ENCODE measurements at places on chromosomes 5 and 9.

GRCh38 chr5:168851902-168852321, 272.7 kb upstream of the PANK3 start:
- no peak for DNase-seq

DNA sequence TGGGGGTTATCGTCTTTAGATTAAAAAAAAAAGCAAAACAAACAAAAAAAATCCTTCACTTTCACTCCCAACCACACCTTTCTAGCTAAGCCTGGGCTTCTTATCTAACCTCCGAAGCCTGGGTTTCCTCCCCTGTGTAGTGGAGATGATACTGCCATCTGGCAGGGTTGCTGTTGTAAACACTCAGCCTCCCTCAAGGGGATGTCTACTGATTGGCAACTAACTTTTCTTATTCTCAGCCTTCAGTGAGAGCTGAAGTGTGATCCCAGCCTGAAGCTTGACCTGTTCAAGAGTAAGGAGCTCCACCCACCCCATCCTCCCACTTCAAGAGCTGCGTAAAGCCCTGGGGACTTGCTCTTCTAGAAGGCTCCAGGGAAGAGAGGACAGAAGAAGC, 21.5 kb upstream of the WWC1 start:
- peak; percentile 64 for DNase-seq

GRCh38 chr5:126978258-126978657, 52.1 kb downstream of the MARCHF3 start:
- no peak for DNase-seq

- DNase-seq, result no peak
Measured at GRCh38 chr5:96636046-96636445, 26.1 kb upstream of the CAST start.

DNA sequence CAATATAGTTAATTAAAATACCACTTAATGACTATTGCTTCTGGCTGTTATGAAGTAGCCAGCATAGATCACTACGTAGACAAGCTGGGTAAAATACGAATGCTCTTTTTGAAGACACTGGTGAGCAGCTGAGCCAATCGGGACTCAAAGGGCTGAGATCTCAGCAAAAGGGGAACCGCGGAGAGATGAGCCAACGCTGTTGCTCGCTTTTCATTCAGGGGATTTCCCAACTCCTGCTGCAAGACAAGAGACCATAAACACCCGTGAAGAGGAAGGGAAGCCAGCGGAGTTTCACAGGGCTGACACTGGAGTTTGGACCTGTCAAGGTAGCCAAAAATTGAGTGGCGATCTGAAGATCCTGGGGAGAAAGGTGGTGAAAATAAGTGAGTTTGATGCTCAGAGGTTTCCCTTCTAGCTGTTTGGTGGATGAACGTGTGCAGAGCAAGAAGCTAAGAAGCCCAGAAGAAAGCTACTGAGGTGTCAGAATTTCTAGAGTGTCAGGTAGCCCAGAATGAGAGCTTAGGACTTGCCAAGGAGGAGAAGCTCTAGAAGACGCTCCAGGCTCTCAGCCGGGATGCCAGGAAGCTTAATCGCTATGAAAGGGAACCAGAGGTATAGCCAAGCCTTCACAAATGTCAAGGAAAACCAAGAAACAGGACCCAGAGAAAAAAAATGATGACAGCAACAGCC, 79.6 kb upstream of the RNU6ATAC start:
- no peak for DNase-seq

DNA sequence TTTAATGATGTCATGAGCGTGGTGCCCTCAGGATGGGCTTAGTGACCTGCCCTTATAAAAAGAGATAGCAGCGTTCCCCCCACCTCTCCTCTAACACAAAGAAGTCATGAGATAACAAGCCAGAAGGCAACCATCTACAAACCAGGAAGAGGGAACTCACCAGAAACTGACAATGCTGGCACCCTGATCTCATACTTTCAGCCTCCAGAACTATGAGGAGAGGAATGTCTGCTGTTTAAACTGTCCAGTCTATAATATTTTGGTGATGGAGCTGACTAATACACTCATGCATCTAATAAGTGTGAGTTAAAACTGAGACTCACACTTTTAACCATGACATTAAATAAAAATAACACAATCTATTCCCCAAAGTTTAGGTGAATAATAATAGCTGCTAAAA, 156.1 kb upstream of the SPEF2 start:
- no peak for DNase-seq

DNA sequence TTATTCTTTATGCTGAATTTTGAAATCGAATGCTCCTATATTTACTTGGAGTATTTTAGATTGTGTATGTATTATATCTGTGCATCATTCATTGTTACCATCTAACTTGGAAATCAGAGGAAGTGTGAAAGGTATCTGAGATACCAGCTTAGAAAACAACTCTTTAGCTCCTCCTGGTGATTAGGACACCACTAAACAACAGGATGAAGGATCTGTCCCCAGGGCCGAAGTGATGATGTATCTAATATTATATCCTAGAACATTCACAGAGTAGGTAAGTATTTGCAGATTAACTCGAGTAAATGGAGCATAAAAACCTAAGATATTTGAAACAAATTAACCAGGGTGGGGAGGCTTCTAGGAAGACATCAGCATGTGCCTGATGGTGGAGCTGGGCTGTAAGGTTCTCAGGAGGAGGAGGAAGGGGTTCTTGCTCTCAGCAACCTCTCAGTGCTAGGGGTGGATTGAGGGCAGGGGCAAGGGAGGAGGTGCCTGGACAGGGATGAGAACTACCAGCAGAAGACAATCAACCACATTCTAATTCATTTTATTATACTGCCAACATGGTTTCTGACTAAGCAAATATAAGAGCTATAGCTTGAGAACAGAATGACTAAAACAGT, 2.6 kb upstream of the NFIL3 start:
- no peak for DNase-seq

- no peak for DNase-seq
Measured at GRCh38 chr5:158895588-158895987, 204.1 kb downstream of the EBF1 start.

- no peak for DNase-seq
Measured at GRCh38 chr5:133384903-133385302, 227.4 kb downstream of the FSTL4 start.

DNA sequence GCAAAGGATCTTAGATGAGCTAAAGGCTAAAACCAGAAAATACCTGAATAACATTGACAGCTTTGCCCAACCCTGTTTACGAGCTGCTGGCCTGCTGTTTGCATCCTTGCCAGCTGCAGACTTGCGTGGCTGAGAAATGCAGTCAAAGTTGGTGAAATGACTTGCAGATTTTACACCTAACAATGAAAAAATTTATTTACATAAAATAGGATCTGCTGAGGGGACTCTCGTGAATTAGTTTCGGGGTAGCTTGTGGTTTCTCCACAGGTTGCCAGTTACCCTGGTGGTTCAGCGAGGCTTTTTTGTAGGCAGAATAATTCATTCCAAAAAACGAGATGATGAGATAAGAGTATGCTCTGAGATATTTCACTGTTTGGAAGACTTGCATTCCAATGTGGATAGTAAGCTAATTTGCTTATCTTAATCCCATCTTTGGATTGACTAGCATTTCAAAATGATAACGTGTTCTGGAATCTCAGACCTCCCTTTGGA, 65.7 kb upstream of the FANCC start:
- no peak for DNase-seq

DNA sequence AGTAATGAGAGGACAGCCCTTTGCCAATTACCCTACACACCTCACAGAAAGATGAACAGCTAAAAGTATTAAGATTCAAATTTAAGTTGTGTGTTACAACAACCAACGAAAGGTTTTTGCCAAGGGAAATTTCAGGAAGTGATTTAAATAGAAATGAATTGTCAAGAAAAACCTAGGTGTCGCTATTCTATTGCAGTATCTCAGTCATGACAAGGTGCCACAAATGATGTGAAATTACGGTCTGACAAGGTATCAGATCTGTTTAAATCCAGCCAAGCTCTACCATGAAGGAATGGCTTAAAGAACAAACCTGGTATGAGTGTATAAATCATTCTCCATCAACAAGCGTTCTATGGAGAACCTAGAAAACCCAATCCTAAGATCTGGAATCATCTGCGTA, 189.7 kb downstream of the ATPSCKMT start:
- no peak for DNase-seq

DNA sequence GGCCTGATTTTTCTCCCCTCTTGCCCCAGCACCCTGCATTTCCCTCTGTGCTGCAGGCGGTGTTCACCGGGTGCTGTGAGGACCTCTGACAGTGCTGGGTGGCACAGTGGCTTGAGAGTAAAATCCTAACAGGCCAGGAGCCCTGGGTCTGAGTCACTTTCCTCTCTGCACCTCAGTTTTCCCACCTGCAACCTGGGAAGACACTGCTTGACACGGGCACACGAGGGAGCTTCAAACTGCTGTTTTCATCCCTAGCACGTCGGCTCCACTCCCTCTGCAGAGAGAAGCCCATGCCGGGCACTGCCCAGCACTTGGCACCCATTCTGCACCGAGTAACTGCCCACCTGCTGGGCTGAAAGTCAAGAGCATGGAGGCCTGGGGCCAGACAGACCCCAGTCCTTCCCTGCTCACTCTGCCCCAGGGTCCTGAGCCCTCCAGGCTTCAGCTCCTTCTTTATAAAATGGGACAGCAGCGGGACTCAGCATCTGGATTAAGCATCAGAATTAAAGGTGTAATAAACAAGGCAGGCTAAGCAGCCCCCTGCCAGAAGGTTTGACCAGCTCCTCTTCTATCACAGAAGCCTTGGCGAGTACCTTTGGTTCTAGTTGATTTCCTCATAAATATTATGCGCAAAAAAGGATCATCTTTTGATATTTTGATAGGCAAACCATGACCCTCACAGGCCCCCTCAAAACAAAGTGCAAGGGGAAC, 5.2 kb downstream of the GFI1B start:
- no peak for DNase-seq

- DNase-seq, result peak; percentile 65
Measured at GRCh38 chr9:115015018-115015635, 84.7 kb upstream of the TNFSF8 start.

GRCh38 chr5:56145511-56145910, 87.6 kb downstream of the ANKRD55 start:
- DNase-seq, result no peak

- DNase-seq, result no peak
Measured at GRCh38 chr9:82558346-82558745, 504.6 kb downstream of the RASEF start.

DNA sequence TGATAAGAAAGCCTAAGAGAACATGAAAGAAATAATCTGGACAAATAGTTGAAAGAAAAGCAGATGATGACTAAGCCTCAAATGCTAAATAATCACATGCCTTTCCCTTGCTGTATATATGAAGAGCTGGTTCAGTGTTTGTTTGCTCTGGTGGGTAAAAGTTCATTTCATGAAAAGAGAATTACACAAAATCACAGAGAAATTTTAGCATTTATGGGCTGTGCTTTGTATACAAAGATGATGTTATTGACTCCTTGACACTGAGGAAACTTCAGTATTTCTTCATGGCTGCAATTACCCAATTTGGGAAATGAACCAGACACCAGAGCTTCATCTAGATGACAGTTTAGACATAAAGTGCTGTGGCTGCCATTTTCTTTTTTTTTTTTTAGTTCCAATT, 527.2 kb downstream of the NR2F1-AS1 start:
- DNase-seq, result no peak

GRCh38 chr9:93644397-93645088, 68.2 kb downstream of the PHF2 start:
- DNase-seq, result peak; percentile 4

DNA sequence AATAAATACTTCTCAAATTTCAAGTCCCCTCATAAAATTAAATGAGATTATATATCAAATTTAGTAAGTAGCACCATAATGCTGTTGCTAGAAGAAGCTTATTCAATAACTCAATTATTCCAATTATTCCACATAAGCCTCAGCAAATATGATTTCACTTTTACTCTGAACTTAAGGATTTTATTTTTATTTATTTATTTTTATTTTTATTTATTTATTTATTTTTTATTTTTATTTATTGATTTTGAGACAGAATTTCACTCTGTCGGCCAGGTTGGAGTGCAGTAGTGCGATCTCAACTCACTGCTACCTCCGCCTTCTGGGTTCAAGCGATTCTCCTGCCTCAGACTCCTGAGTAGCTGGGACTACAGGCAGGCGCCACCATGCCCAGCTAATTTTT, 1308.3 kb upstream of the CDH9 start:
- DNase-seq, result no peak

DNA sequence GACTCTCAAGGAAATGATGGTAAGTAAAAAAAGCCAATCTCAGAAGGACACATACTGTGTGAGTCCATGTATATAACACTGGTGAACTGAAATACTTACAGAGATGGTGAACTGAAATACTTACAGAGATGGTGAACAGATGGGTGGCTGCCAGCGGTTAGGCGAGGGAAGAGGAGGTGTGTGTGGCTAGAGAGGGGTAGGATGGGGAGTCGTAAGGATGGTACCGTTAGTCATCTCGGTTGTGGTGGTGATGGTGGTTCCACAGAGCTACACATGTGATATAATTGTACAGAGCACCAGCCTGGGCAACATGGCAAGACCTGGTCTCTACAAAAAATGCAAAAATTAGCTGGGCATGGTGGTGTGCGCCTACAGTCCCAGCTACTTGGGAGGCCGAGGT, 113.6 kb upstream of the RAPGEF1 start:
- DNase-seq, result no peak

GRCh38 chr5:68149189-68149588, 66.4 kb upstream of the PIK3R1 start:
- DNase-seq, result no peak

DNA sequence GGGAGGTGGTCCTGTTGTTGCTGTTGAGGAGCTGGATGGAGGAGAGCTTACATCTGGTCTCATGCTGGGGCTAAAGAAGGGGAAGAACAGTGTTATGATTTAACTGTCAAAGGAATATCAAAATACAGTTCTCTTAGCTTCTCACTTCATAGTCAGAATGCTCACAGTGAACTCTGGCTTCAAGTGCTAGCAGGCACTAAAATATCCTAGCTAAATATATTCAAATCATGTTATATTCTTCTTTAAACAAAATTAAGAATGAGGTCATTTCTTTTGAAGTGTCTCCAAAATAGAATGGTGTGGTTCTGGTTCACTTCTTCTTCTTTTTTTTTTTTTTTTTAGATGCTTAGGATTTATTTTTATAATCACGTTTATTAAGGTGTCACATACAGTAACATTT, 89.4 kb downstream of the NR3C1 start:
- DNase-seq, result no peak

DNA sequence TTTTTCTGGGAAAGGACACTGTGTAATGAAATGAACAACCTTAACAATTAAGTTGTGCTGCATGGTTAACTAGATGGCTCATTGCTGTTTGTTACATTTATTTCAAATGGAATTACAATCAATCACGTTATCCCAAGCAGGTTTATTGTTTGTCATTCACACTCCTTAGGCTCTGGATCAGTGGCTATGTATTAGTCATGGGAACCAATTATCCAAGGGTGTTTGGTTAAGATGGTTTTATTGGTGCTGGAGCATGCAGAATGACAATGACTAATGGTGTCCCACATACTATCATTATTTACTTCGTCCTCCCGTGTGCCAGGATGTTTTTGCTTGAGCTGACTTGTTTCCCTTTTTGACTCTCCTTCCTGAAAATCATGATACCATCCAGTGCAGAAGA, 10.6 kb upstream of the TRPC7 start:
- no peak for DNase-seq
